Panc1 (cell line): ENCODE measurements at places on chromosomes 7 and 10.
A peak's percentile ranks its signal among the peaks of the same experiment; 100 is the strongest.

- DNase-seq: no peak
These were observed 12.4 kb downstream of the SMKR1 start for GRCh38 chr7:129514683-129515082.

GRCh38 chr10:52770904-52771303 is 1.7 kb downstream of the MBL2 start:
- no peak for DNase-seq

DNA sequence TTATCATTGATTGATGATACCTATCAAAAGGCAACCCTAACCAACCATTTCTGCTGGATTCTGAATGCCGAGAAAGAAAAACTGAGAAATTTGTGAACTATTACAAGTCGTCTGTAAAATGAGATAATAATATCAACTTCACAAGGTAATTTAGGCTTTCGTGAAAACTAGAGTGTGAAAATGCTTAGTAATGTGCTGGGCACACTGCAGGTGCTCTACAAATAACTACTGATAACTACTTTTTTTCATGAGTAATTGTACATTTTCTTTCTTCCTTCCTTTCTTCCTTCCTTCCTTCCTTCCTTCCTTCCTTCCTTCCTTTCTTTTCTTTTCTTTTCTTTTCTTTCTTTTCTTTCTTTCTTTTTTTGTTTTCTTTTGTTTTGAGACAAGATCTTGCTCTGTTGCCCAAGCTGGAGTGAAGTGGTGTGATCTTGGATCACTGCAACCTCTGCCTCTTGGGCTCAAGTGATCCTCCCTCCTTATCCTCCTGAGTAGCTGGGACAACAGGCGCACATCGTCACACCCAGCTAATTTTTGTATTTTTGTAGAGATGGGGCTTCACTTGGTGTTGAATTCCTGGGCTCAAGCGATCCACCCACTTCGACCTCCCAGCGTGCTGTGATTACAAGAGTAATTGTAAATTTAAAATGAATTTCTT is 42.9 kb downstream of the BMPR1A start:
- DNase-seq: no peak

GRCh38 chr10:63965846-63966245 is 444.6 kb downstream of the REEP3 start:
- no peak for DNase-seq

- DNase-seq: no peak
These were observed 29.1 kb downstream of the DPCD start for GRCh38 chr10:101617102-101617823.

DNA sequence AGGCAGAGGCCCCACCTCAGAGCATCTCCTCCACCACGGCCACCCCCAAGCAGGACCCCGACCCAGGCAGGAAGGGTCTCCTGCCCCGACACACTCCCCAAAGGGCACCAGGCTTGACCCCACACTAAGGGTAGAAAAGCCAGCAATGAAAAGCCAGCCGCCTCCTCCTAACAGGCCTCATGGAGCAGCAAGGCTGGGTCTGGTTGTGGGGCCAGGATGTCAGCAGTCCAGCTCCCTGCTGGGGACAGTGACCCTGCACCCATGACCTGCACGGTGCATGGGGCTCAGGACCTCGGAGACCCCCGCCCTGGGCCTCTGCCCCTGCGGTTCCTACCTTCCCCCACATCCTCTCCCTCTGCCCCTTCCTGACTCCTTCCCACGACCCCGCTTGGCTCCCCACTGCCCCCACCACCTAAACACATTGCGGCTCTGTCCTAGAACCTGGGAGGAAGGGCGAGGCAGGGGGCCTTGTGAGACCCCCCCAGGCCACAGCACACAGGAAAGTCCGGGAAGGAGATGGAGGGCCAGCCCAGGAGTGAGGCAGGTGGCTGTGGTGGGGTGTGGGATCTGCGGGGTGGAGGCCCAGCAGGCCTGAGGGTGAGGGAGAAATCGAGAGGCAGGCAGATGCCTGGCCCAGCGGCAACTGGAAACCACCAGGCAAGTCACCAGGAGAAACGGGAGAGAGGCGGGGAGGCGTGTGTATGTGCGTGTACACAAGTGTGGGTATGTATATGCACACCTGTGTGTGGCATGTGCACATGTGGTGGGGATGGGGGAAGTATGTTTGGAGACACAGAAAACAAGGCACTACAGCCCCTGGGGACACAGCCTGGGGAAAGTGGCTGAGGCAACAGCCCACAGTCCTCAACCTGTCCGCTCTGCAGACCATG is 229.9 kb downstream of the MAD1L1 start:
- no peak for DNase-seq

DNA sequence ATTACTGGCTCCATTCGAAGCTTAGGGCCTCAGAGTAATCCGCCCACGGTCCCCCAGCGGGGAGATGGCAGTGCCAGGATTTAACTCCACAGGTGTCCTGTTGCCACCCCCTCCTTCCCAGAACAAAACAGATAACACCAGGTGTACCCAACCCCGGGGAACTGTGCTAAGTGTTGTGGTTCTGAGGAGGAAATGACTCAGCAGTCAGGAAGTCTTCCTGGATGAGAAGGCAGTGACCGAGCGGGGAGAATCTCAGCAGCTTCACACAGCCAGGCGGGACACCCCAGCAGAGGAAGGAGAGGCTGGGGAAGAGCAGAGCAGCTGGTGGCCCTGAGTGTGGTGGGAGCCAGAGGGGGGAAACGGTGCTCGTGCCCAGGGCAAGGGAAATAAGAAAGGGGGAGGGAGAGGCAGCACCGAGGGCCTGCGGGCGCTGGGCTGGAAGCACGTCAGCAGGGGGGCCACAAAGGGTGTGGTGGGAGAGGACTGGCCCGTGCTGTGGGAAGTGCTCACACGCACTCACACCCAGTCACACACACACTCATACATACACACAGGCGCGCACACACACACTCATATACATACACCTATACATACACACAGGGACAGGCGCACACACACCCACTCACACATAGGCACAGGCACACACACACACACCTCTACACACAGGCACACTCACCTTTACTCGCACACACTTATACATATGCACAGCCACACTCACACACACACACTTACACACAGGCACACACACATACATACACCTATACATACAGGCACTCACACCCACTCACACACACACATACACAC is 59.8 kb upstream of the CHST15 start:
- peak; percentile 87 for DNase-seq

DNA sequence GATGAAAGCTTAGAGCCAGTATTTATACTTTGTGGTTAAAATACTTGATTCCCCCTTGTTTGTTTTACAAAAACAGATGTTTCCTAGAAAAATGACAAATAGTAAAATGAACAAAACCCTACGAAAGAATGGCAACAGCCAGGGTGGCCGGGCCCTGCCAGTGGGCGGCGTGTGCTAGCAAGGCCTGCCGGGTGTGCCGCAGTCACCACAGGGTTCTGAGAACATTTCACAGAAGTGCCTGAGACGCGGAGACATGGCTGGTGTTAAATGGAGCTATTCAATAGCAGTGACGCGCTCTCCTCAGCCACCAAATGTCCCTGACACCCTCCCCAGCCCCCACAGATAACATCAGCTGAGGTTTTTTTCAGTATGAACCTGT is 14.5 kb downstream of the GPR146 start:
- no peak for DNase-seq

DNA sequence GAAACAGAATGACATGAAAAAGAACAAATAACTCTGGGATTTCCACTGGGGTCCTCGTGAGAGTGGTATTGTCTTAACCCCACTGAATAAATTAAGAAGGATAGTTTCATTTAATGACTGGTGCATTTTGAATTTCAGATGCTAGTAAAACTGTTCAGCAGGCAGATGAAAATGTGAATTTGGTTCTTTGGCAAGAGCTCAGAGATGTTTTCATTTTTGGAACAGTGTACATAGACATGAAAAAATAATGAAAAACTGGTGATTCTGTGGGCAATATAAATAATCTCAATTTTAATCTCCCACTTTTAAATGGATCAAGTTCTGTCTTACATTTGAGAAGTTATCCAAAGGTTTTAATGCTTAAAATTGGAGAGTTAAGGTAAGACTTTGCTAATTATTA is 84.1 kb downstream of the TRIL start:
- DNase-seq: no peak

- no peak for DNase-seq
These were observed 27.3 kb upstream of the FAM20C start for GRCh38 chr7:164882-165660.

- no peak for DNase-seq
These were observed 574.5 kb downstream of the SUGCT start for GRCh38 chr7:40709062-40709964.

- no peak for DNase-seq
These were observed 657 bp upstream of the TMEM178B start for GRCh38 chr7:141073173-141073640.

GRCh38 chr10:133079836-133080682 is 7.7 kb upstream of the ADGRA1 start:
- no peak for DNase-seq

DNA sequence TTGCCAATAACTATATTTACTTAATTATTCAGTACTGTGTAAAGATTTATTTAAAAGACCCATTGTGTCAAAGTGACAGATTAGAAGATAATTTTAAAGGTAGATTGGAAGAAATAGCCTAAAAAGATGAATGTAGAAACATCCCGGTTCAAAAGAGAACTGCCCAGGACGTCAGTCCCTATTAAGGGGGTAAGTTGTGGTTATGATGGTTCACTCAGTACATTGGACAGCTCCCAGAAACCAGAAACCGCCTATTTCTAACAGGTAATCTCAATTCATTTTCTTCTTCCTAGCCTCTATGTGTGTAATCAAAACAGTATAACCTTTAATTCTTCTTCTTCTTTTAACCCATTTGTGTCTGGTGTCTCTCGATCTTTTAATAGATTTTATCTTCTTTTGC is 1.5 kb upstream of the FERD3L start:
- no peak for DNase-seq

GRCh38 chr7:26868841-26869495 is 4.6 kb upstream of the SKAP2 start:
- DNase-seq: no peak

DNA sequence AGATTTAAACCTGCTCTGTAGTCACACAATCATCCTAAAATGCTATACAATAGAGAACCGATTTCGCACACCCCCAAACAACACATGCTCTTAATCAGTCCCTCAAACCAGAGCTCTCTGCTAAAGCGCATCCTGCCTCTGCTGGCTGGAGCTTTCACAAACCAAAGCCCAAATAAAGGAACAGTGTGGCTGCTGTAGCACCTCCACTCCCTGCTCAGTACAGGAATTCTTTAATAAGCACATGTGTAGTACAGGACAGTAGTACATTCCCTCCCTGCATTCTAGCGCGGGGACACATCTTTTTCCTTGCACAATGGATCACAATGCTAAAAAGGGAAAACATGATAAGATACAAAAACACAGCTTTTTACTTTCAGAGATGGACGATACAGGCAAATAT is 684.6 kb downstream of the MAGI2 start:
- DNase-seq: no peak

- peak; percentile 28 for DNase-seq
These were observed 53.4 kb upstream of the CYP2C18 start for GRCh38 chr10:94630017-94630688.

DNA sequence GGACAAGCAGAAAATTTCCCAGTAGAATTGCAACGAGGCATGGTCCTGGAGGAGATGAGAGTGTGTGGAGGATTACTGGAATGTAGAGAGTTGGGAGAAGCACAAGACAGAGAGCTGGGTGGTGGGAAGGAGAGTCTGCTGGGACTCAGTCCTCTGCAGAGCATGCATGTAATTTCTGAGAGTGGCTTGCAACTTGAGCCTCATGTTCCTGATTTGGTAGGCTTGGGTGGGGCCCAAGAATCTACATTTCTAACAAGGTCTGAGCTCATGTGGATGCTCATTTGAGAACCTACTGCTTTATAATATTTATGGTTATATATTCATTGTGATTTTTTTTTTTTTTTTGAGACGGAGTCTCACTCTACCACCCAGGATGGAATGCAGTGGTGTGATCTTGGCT is 317.9 kb upstream of the COBL start:
- DNase-seq: no peak

- DNase-seq: no peak
These were observed 35.7 kb downstream of the WIPI2 start for GRCh38 chr7:5225616-5226290.

GRCh38 chr10:35722226-35722625 is 80.1 kb upstream of the FZD8 start:
- no peak for DNase-seq

- DNase-seq: peak; percentile 17
These were observed 252.6 kb downstream of the DOCK4 start for GRCh38 chr7:111953611-111954010.

DNA sequence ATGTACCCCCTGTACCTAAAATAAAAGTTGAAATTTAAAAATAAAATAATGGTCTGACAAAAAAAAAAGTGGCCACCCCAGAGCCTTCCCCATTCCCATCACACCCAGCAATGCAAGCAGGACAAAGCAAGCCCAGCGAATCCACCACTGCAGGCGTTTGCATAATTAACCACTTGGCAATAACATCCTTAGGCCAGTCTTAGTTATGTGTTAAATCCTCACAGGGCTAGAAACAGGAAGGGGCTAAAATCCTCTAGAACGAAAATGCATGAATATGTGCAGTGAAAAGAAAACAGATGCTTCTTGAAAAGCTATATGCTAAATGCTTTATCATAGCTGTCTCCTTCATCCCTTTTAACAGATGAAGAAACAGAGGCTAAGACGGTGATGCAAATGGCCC is 229.7 kb downstream of the GRID1 start:
- DNase-seq: no peak

- no peak for DNase-seq
These were observed 74.3 kb downstream of the ANKRD7 start for GRCh38 chr7:118298771-118299170.

GRCh38 chr7:107133396-107133795 is 35.4 kb upstream of the HBP1 start:
- no peak for DNase-seq

DNA sequence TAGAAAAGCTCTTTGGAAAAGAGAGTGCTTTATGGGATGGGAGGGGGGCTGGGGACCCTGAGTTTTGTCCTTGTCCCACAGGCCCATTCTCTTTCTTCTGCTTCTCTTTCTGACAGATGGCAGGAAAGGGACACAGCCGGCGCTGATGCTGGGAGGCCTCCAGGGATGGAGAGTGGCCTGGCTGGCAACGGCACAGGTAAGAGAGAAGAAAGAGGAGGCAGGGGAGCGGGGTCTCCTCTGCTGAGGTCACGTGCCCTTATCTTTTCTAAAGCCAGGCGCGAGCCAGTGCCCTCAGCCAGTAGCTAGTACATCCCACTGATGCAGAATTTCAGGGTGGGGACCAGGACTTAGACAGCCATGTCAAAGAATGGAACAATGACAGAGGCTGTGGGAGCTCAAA is 9.2 kb downstream of the ZNF775 start:
- no peak for DNase-seq
